Right ventricle myocardium inferior (tissue), 1 donor: ENCODE measurements at places on chromosomes 7 and 10. TPM values are rescaled to one million over a fixed set of nuclear protein-coding genes. Genes with fewer than 3 reads are reported as not detected.

Gene LRRC18
- total RNA-seq, result not detected

Gene GSTO2
- total RNA-seq, result 0.70 TPM

GRCh38 chr10:65367706-65368105 lies 1558.1 kb upstream of the LRRTM3 start:
- DNase-seq, result no peak

- DNase-seq, result no peak
Observed at GRCh38 chr10:47406870-47407691, 23.0 kb upstream of the ZNF488 start.

GRCh38 chr7:22138106-22138505 lies 192.4 kb upstream of the CDCA7L start:
- DNase-seq, result no peak

- DNase-seq, result no peak
Observed at GRCh38 chr10:97479939-97480338, 18.3 kb downstream of the MMS19 start.

- DNase-seq, result no peak
Observed at GRCh38 chr7:77409005-77409738, 7.0 kb downstream of the GSAP start.

- DNase-seq, result peak; percentile 66
Observed at GRCh38 chr7:98870121-98870651, 372 bp upstream of the TMEM130 start.

GRCh38 chr10:50501924-50502452 lies 121.8 kb downstream of the SGMS1 start:
- DNase-seq, result no peak

GRCh38 chr10:7984896-7985295 lies 69.6 kb upstream of the GATA3 start:
- no peak for DNase-seq

- DNase-seq, result no peak
Observed at GRCh38 chr7:123601530-123601929, at the start of gene ASB15. Gene ASB15, plus strand, starts transcription at chr7:123601821. Its CDS starts 12,682 bp downstream, at chr7:123614503.

GRCh38 chr7:51918581-51918980 lies 602.0 kb upstream of the COBL start:
- no peak for DNase-seq

GRCh38 chr10:133163889-133164815 lies 4.1 kb downstream of the KNDC1 start:
- peak; percentile 37 for DNase-seq

- no peak for DNase-seq
Observed at GRCh38 chr10:116761883-116762282, 19.5 kb upstream of the HSPA12A start.

- DNase-seq, result no peak
Observed at GRCh38 chr10:12448729-12449391, 99.5 kb downstream of the CAMK1D start.

DNA sequence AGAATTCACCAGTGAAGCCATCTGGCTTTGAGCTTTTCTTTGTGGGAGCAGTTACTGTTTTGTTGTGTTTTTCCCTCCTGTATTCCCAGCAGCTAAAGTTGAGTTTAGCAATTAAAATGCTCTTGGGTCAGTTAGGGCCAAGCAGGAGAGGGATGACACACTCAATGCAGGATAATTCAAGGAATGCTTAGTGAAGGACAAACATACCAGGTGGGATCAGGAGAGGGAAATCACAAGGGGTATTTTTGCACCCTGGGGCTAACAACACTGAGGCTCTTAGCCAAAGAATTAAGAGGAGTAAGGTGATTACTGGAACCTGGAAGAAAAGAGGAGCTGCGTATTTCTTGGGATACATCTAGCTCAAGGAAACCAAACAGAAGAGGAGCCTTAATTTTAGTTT lies 82.4 kb upstream of the KCND2 start:
- no peak for DNase-seq

DNA sequence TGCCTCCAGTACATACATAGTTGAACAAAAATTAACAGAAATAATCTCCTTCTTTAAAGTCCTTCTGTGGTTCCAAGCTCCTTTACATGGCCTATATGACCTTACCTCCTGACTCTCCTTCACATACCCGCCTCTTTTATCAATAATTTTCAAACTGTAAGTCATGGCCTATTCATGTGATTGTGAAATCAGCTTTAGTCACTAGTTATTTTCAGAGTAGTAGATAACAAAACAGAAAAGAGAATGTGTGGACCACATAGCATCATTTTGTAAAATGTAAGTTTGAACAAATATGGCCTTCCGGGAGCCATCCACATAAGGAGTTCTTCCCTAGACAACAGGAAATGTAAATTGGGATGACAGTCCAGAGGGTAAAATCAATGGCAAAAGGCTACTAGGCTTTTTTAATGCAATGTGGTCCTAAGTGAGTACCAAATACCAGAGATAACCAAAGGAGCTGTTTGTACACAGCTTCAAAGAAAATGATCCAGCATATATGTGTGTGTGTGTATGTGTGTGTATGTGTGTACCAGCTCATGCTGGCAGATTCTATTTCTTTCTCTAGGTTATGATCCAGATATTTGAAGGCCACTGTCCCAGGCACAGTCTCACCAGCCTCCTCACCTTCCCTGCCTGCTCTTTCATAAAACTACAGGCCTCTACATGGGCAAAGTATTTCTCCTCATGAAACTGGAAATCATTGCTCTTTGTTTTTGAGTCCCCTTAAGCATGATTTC lies 12.3 kb upstream of the FAM133B start:
- DNase-seq, result no peak
